Posterior vena cava (tissue), 2 donors: ENCODE measurements at places on chromosomes 7 and 10. TPM values are rescaled to one million over a fixed set of nuclear protein-coding genes. Genes with fewer than 3 reads are reported as not detected.

Gene TMEM184A
- not detected for total RNA-seq

Gene ATOH7
- not detected for total RNA-seq

Gene MTURN
- total RNA-seq = 76.1 TPM

Gene NUDT13
- 2.1 TPM for total RNA-seq

Gene NUTM2E
- total RNA-seq = not detected

Gene RBP3
- not detected for total RNA-seq

Gene CACNB2
- 16.8 TPM for total RNA-seq

Gene SUN3
- not detected for total RNA-seq

Gene PLCE1
- 2.5 TPM for total RNA-seq

DNA sequence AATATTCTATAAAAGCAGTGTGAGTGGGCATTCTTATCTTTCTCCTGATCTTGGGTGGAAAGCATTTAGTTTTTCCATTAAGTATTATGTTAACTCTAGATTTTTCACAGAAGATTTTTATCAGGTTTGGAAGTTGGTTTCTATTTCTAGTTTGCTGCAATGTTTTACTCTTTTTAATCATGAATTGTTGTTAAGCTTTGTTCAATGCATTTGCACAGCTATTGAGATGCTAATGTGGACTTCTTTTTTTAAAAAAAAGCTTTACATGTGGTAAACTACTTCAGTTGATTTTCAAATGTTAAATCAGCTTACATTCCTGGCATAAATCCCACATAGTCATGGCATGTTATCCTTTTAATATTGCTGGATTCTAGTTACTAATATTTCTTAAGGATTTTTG, 363.6 kb upstream of the NRP1 start:
- no peak for DNase-seq

DNA sequence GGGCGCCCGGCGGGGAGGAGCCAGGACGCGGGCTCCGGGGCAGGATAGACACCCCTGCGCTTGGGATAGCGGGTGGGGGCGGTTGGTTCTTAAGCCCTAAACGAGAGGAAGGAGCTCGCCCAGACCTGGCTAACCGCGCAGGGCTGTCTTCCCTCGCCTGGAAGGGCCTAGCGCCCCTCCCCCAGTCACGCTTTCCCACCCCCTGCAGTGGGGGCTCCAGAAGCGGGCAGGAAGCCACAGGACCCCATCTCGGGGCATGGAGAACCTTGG, 6.5 kb downstream of the SHH start:
- DNase-seq = no peak

- DNase-seq = no peak
These were observed 15.4 kb upstream of the TMEM243 start for GRCh38 chr7:87234949-87235348.

DNA sequence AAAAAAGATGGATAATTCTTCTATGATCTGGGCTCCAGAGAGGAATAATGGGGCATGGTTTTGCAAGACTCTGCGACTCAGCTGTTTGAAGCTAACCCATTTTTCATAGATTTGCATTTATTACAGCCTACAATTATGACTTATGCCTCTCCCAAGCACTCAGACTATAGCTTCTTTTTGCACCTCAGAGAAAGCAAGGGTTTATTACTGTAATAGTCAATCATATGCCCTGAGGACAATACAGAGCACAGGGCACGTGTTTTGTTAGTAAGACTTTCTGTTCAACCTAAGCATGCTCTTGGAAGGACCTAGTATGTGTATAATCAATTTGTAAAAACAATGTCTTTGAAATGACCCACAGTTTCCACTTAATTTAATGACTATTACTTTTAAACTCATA, 221.2 kb downstream of the PARD3 start:
- no peak for DNase-seq

GRCh38 chr7:40847921-40848320, 713.1 kb downstream of the SUGCT start:
- DNase-seq = no peak

GRCh38 chr7:43888993-43889945, 17.1 kb downstream of the URGCP start:
- no peak for DNase-seq

DNA sequence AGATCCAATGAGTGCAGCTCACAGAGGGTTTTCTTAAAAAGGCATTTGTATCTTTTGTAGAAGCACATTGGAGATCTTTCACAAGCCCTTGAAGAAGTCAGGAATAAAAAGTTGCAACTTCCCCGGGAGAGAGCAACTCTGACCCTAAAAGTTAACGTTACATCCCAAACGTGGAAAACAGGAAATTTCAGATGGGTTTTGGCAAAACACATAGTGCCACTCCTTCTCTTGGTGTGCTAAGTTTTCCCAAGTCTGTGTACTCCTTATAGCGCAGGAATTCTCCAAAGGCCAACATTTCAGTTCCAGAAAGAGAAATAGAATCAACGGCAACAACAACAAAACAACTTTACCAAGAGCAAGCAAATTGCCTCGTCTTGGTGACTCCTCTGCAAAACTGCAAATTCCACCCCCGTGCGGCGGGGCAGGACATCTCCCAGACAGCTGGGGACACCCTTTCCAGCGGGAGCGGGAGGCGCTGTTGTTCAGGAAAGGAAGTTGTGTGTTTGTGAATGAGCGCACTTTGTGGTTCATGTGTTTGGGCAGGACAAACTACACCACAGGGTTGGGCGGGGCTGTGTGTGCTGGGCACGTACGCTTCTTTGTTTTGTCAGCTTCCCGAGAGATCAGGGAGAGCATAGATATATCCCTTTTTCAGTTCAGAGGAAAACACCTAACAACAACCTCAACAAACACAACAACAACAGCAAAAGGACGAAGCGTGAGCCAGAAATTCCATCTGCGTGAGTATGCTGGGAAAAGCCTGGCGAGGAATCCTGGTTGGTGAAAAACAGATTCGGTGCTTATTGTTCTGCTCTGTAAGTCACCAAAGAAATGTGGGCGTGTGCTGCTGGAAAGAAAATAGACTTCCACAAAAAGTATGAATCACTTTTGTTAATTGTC, 294.7 kb upstream of the PITRM1 start:
- DNase-seq = peak; percentile 93

DNA sequence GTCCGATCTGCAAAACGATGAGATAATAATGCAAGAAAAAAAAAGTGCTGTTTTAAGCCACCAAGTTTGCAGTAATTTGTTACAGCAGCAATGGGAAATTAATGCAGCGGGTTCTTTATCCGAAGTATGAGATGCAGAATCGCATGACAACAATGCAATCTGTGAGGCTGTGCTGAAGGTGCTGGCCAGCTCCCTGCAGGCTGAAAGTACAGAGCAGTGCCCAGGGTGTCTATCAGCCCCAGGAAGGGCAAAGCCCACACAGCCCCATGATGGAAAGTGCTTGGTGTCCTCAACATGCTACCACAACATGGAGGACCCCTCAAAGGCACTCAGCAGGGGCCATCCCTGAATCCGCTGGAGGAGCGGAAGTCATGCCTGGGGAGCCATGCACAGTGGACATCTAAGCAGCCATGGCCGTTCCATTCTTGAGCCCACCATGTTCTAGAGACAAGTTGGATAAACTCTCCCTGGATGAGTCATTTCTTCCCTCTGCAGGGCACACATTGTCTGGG, 199.5 kb upstream of the PFKP start:
- no peak for DNase-seq

- DNase-seq = no peak
These were observed 128.7 kb downstream of the AGMO start for GRCh38 chr7:15433151-15433550.

- DNase-seq = no peak
These were observed 132.4 kb downstream of the TSPAN12 start for GRCh38 chr7:120725376-120726039.

GRCh38 chr10:113052076-113052830, 102.2 kb downstream of the TCF7L2 start:
- no peak for DNase-seq

- no peak for DNase-seq
These were observed 265.7 kb upstream of the MAGI2 start for GRCh38 chr7:79719216-79719615.

DNA sequence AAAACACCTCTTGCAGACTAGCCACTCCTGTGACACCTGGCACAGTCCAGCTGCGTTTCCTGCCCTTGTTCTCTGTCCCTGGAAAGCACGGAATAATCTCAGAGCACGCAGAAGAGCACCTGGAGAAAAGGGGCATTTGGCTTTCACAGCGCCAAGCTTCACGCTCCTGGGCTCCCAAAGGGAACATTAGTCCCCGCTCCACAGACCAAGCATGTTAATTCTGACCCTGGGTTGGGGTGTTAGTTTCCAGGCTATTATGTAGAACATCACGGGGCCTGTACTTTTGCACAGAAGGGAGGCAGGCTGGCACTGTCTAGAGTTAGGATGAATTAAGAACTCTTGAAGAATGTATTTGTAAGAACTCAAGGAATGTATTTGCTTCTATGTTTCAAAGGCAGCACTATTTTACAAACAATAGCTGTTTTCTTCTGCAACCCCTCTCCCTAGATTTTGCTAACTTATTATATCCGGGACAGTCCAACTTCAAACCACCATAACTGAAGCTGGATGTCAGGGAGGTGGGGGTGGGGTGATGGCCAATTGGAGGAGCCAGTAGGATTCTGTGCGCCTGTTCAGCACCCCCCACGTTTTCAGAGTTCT, 62.2 kb upstream of the TRIM8 start:
- DNase-seq = peak; percentile 51

- DNase-seq = no peak
These were observed 21.2 kb downstream of the PRSS37 start for GRCh38 chr7:141820067-141820466.
